ELR (cell line): ENCODE measurements at places on chromosomes 16 and 17.

- DNase-seq: peak; percentile 36
Observed at GRCh38 chr17:21288571-21289017, 4.1 kb downstream of the MAP2K3 start.

GRCh38 chr17:8420041-8420934 is 15.4 kb upstream of the NDEL1 start:
- DNase-seq: peak; percentile 25

- peak; percentile 98 for DNase-seq
Observed at GRCh38 chr16:31052114-31052513, 18.8 kb downstream of the STX4 start.

GRCh38 chr17:39607057-39607850 is 466 bp downstream of the NEUROD2 start:
- DNase-seq: no peak

- no peak for DNase-seq
Observed at GRCh38 chr16:89003831-89004208, 26.8 kb upstream of the CBFA2T3 start.

DNA sequence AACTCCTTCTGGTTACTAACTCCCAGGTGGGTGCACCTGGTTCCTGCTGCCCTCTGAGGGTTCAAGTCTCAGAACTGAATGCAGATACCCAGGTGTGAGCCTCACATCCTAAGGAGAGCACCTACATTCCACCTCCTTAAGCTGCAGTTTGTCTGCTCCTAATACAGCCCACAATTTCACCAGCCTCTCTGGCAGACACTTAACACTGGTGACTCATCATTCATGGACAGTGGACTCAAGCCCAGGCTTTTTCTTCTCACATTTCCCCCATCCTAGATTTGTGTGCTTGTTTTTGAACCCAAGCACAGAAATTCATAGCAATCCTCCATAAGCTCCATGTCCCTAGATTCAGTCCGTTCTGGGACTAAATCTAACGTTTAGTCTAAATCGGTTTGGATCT is 7.0 kb upstream of the MAF start:
- no peak for DNase-seq
